Activated T-cell treated with anti-CD3 and anti-CD28 coated beads, Interleukin-2, amount 50 U/mL, for 4 hours (primary cell): ENCODE measurements at places on chromosomes 2 and 18. TPM values are rescaled to one million over a fixed set of nuclear protein-coding genes. Genes with fewer than 3 reads are reported as not detected.

GRCh38 chr2:96164459-96165184 lies 19.4 kb upstream of the DUSP2 start:
- peak; percentile 53 for DNase-seq

SPHKAP gene
- total RNA-seq, result not detected

PIAS2 gene
- 21.0 TPM for total RNA-seq

KCNG2 gene
- total RNA-seq, result not detected

- no peak for DNase-seq
Observed at GRCh38 chr2:1707771-1708418, 36.4 kb downstream of the PXDN start.

DNA sequence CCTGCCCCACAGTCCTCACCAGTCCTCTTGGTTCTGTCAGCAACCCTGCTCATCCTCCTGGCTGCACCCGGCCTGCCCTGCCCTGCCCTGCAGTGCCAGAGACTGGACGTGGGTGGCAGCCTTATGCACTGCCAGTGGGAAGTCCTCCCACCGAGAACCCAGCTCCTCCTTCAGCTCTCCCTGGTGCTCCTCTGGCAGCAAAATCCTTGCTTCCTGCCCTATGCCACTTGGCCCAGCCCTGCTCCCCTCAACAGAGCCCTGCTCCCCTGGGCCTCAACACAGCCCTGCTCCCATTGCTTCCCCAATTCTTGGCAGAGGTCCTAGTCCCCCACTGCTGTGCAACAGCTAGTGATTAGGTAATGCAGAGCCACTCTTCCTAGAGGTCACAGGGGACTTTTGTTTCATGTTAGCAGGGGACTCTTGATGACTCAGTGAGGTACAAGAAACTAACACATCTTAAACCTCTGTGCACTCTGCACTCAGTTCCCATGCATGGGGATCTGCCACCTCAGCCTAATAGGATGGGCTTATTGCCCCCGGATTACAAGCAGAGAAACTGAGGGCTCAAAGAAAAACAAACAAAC lies 58.0 kb upstream of the EDAR start:
- no peak for DNase-seq

DNA sequence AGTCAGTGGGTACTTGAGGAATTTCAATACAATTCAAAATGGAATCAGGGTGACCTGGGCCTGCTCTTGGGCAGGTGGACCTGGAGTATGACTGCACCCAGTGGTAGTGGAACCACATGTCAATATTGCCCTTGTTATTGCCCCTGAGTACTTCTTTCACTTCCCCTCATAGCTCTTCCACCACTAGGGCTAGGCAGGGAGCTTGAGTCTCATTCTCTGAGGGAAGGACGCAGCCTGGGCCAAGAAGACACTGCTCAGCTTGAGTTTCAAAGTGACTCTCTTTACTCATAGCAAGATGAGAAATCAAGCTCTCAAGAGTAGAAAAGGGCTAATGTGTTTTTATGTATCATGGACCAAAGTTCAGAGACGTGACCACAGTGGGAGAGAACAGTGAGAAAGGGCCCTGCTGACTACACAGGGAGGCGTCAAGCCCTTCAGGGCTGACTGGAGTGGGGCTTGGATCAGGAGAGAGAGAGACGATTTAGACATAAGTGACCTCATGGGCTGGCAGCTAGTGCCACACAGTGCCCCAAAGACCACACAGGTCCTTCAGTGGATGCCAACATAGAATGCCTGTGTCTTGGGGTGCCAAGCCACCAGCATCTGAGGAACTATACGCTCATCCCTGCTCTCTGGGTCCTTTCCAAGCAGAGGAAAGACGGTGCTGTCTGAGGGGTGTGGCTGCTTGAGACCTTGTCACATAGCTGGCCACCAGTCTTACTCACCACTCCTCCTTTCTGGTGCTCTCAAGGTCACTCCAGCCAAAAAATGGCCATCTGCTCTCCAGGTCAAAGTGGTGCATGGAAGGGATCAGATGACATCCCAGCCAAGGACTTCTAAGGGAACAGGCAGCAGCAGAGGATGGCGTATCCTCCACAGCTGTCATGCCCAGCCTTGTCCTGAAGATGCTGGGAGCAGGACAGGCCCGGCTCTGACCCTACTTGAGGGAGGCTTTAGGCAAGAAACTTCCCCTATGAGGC lies 13.0 kb downstream of the PTMA start:
- no peak for DNase-seq

GRCh38 chr2:191174442-191174841 lies 23.6 kb upstream of the STAT4 start:
- DNase-seq, result no peak

LINC00305 gene
- total RNA-seq, result not detected

MYO5B gene
- 0.14 TPM for total RNA-seq

GRCh38 chr18:65768120-65768778 lies 17.4 kb downstream of the CDH7 start:
- no peak for DNase-seq

- no peak for DNase-seq
Observed at GRCh38 chr2:207819839-207820784, 50.4 kb upstream of the FZD5 start.

NAT8 gene
- total RNA-seq, result not detected

DNA sequence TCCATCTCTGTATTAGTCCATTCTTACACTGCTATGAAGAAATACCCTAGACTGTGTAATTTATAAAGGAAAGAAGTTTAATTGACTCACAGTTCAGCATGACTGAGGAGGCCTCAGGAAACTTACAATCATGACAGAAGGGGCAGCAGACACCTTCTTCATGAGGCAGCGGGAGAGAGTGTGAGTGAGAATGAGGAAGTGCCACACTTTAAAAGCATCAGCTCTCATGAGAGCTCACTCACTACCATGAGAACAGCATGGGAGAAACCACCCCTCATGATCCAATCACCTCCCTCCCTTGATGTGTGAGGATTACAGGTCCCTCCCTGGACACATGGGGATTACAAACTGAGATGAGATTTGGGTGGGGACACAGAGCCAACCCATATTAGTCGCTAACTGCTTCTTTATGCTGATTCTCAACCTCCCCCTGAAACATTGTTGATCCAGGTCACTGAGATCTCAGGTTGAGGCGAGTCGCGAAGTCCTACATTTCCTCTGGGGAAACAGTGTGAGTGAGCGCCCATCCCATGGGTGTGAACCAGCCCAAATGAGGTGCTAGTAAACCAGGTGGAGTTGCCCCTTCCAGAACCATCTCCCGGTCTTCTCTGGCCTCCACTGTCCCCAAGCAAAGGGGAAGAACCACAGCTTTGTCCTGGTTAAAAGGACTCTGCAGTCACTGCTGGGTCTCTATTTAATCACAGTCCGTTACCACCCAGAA lies 123.8 kb downstream of the CAPN13 start:
- no peak for DNase-seq

GRCh38 chr18:35029770-35030169 lies 11.4 kb upstream of the MAPRE2 start:
- DNase-seq, result no peak

DNA sequence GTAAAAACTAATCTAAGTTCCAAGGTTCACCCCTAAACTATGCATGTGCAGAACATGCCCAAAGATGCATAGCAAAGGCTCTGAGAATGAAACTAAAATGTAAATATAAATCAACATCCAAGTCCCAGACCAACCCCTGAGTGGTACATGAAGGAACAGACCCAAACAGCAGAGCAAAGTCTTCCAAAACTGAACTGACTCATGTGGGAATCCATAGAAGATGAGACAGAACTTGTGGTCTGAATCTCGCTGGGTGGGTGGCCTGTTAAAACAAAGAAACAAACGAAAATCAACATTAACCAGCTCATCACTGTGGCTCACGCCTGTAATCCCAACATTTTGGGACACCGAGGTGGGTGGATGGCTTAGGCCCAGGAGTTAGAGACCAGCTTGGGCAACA lies 29.5 kb upstream of the ATRAID start:
- DNase-seq, result no peak

DNA sequence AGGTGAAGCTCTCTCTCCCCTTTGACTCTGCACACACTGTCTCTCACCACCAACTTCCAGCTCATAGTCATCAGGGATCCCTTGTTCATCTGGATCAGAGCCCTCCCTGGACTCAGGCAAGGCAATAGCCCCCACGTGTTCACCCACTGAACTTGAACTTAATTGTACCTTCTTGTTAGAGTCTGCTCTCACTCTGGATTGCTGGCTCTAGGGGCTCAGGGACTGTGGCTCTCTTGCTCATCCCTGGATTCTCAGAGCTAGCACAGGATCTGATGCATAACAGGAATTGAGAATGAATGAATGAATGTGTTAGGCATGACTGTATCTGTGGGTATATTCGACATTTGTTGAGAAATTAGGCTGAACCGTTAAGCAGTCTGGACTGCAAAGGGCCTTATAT lies 16.7 kb upstream of the ASAP2 start:
- DNase-seq, result no peak

DNA sequence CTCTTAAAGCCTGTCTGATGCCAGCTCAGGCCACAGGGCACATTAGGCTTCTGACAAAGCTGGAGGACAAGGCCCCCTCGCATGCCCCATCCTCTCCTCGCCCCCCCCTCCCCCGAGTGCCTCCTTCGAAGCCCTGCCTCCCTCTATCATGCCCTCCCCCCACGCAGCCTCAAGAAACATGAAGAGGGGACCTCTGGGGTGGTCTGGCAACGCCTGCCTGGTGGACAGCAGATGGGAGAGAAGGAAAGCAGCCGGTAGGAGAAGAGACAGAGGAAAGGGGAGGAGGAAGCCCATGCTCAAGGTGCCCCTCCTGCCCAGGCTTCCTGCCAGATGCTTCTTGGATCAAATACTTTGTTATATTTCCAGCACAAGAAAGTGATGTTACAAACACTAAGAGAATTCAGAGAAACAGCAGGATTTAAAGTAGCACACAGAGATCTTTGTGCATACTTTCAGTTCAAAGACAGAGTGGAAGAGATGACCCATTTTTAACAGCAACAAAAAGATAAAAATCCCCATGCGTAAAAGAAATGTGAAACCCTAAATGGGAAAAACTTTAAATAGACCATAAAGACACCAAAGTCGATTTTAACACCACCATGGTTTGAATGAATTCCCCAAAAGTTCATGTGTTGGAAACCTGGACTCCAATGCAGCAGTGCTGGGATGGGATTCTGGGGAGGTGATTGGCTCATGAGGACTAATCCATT lies 19.0 kb downstream of the BOK start:
- no peak for DNase-seq

MPP4 gene
- not detected for total RNA-seq

DNA sequence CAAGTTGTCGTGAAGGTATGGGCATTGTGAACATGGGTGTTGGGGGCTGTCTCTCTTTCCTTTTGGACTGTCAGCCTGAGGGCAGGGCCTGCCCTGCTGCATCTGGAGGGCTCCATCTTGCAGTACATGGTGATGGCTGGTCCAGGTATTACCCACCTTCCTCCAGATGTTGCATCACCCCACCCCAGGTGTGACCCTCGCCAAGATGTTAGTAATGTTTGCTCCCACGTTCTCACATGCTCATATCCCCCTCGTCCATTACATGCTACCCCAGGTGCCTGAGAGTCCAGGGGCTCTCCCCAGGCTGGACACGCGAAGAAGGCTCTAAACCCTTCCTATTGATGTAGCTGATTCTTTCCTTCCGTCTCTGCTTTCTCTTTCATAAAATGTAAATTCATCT lies 13.9 kb downstream of the ZAP70 start:
- DNase-seq, result no peak

MTCL1 gene
- total RNA-seq, result 0.69 TPM

- DNase-seq, result no peak
Observed at GRCh38 chr2:98487101-98487805, 42.6 kb downstream of the INPP4A start.

GRCh38 chr2:213036836-213037235 lies 114.6 kb downstream of the IKZF2 start:
- no peak for DNase-seq

GRCh38 chr2:168220965-168221819 lies 26.2 kb downstream of the STK39 start:
- DNase-seq, result no peak

- no peak for DNase-seq
Observed at GRCh38 chr2:138994502-138994901, 214.3 kb upstream of the NXPH2 start.

GRCh38 chr2:8416849-8417832 lies 264.7 kb upstream of the ID2 start:
- no peak for DNase-seq

SMAD4 gene
- total RNA-seq, result 59.6 TPM

NEU2 gene
- total RNA-seq, result not detected

- no peak for DNase-seq
Observed at GRCh38 chr2:74327199-74327598, 16.0 kb downstream of the SLC4A5 start.

GRCh38 chr2:202932425-202933138 lies 20.5 kb downstream of the CARF start:
- no peak for DNase-seq

ZNF638 gene
- 64.4 TPM for total RNA-seq

DNA sequence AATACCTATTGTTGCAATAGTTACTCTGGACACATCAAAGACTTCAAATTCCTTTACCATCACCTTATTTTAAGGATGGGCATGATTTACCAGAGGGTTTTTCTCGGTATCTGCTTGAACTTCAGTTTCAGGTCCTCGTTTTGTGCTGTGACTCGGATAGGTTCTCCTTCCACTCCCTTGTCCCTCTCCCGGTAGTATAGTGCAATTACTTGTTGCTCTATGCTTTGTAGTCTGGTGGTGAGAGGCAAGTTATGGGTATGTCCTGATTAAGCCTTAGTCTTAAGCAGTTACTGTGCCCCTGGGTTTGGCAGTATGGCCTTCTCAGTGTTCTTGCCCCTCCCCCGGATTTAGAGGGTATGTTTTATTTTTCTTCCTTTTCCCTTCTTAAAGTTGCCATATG lies 96.6 kb downstream of the RHBDD1 start:
- no peak for DNase-seq

PLGLB1 gene
- 1.1 TPM for total RNA-seq

DNA sequence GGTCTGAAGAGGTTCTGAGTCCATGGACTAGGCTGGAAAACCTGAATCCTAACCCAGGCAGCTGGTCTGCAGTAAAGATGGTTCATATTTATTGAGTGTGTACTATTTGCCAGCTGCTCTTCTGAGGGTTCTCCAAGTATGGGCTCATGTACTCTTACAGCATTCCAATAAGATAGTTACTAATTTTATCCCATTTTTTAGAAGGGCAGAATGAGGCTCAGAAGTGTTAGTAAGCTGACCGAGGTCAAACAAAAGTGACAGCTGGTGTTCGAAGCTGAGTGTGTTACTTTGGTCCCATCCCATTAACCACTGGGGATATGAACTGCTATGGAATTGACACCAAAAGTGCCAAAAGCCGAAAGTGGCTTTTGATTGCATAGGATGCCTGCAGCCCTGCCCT lies 76.9 kb downstream of the CABLES1 start:
- DNase-seq, result no peak

DNA sequence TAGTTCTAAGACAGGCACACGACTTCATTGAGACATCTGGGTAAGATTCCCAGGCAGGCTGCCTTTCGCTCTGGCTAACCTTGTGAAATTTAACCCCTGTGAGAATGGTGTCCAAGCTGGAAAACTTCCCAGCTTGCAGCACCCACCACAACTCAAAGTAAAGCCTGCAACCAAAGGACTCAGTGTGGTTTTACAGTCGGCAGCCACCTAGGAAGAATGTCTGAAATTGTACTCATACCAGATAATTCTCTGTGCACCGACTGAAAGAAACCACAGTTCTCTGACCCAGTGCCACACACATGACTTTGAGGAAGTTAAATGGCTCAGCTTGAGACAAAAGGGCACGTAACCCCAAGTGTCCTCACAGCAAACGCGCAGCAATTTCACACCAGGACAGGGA lies 125.7 kb downstream of the RBMS1 start:
- DNase-seq, result no peak

SNX17 gene
- 117 TPM for total RNA-seq

- no peak for DNase-seq
Observed at GRCh38 chr2:10220902-10221391, 81.8 kb upstream of the HPCAL1 start.

GRCh38 chr18:6652098-6652497 lies 77.4 kb upstream of the ARHGAP28 start:
- DNase-seq, result no peak
